ENCODE measurements at places on chromosomes 12 and 14. TPM values are rescaled to one million over a fixed set of nuclear protein-coding genes. Genes with fewer than 3 reads are reported as not detected.

TSPAN11 gene
- total RNA-seq, result 1.9 TPM

CCDC184 gene
- total RNA-seq, result 0.67 TPM

DNA sequence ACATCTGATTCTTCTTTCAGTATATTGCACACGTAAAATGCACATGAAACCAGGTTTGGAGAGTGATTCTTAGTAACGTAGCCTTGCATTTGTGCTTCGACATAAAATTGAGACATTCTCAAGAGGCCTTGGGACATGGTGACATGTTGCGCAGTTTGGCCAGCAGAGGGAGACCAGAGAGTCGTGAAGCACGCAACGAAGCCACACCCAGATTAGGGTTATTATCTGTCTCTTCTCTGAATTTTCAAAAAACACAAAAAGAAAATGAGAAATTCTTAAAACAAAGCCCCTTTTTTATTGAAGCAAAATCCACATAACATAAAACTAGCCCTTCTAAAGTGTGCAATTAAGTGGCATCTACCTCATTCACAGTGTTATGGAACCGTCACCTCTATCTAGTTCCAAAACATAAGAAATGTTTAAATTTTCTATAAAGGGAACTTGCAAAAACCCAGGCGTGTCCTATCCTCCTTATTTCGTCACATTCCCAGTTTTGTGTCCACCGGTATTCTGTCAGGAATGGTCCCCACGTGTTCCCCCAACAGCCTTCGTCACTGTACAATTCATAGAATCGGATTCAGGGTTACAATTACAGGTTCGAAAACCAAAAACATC, 108.8 kb upstream of the ATF7IP start:
- peak; percentile 91 for DNase-seq

DNA sequence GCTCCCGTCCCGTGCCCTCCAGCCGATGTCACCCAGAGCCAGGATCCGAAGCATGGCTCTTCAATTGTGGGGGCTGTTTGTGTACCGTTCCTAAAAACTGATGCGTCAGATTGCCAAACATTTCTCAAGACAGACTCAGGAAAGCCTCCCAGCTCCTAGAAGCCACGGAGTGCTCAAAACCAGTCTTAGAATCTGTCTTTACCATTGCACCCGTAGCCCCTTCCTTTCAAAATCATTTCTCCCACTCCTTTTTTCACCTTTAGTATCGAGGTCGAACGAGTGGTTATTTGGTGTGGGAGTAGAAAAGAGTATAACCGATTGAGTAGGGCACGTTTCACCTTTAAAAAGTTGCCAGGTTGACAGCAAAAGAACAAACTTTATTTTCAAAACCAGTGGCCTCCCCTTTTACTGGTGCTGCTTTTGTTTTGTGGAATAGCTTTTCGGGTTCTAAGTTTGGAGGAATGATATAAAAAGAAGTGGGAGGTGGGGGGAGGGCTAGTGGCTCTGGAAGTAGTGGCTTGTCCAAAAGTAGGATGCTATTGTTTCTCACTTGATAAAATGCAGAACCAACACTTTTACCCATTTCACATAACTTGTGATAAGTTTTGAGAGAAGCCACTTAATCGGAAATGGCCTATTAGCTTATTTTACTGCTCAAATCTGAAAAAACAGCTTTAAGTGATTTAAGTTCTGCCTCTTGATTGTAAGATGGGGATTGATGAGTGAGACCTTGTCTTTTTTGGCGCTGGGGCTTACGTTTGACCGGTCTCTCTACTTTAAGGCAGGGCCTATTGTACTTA, 803 bp downstream of the STK38L start:
- DNase-seq, result no peak

- DNase-seq, result no peak
Measured at GRCh38 chr12:101768781-101769180, 29.5 kb upstream of the SYCP3 start.
